ENCODE measurements at places on chromosomes 3 and 15. TPM values are rescaled to one million over a fixed set of nuclear protein-coding genes. Genes with fewer than 3 reads are reported as not detected.

The GOLGA6B gene
- total RNA-seq, result not detected

DNA sequence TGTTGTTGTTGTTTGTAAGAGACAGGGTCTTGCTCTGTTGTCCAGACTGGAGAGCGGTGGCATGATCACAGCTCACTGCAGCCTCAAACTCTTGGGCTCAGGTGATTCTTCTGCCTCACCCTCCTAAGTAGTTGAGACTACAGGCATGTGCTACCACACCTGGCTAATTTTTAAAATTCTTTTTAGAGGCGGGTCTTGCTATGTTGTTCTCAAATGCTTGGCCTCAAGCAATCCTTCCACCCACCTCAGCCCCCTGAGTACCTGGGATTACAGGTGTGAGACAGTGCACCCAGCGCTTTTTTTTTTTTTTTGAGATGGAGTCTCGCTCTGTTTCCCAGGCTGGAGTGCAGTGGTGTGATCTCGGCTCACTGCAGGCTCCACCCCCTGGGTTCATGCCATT is 46.7 kb downstream of the TMOD3 start:
- DNase-seq, result no peak

GRCh38 chr3:17585394-17586325 is 156.8 kb downstream of the TBC1D5 start:
- DNase-seq, result no peak

The GOLGA8M gene
- total RNA-seq, result 5.8 TPM

DNA sequence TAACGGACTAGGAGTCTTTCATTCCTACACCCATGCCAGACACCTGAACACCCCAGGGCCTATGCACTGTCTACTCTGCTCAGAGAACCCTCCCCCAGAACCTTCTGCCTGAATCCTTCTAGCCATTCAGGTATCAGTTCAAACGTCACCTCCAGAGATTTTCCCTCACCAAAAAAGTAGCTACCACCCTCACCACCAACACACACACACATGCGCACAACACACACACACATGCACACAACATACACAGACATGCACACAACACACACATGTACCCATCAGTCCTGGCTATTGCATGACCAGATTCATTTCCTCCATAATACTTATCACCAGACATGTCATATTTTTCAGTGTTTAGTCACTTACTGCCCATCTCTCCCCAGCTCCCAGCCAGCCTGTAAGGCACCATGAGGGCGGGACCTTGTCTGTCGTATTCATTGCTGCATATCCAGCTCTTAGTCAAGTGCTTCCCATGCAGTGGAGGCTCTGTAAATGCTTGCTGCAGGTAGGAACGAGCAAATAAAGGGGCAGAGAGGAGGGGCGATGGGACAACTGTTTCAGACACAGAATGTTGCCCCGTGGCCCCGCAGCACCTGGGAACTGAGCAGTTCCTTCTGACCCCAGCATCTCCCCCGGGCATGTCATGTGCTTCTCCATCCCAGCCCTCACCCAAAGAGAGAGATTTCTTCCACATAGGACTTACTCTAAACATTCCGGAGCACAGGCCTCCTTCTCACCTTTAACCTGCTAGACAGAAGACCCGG is 29.2 kb downstream of the XXYLT1 start:
- no peak for DNase-seq

- DNase-seq, result no peak
Measured at GRCh38 chr3:45972534-45973402, 22.9 kb downstream of the FYCO1 start.

DNA sequence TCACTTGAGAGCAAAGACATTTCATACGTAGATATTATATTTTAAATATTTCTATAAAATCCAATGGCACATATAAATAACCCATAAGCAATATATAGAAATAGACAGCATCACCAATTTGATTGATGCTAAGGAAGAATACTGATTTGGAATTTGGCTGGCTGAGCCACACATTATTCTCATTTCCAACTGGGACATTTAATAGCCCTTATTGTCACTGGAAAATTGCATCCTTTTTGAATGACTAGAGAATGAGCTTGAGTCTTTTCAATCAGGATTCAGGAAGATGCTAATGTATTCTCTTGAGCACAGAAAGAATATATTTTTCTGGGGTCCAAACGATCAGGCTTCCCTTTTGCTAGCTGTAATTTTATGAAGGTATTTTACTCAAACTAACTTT is 70.9 kb upstream of the KCNH8 start:
- no peak for DNase-seq

GRCh38 chr15:31893780-31894179 is 136.5 kb upstream of the CHRNA7 start:
- no peak for DNase-seq

DNA sequence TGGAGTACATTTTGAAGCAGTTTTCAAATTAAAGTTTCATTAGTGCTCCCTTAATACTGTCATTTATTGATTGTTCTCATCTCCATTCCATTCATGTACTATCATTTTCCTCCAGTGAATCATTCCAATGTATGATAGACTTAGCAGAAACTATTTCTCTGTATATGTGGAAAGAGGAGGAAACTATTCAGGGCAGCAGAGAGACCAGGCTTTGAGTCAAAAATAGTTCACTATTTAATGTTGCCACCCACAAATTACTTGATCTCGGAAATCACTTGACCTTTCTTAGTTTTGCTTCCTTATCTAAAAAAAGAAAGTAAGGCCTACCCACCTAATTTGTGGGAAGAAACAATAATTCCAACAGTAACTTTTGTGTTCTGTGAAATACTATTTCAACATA is 610.5 kb upstream of the ZNF385D start:
- no peak for DNase-seq

GRCh38 chr3:184354121-184354728 is 7.2 kb downstream of the CLCN2 start:
- DNase-seq, result no peak

- peak; percentile 95 for DNase-seq
Measured at GRCh38 chr3:52277071-52277964, 1.1 kb downstream of the WDR82 start.

- DNase-seq, result no peak
Measured at GRCh38 chr3:48318713-48319468, 14.6 kb downstream of the SPINK8 start.

The GOLGA6L4 gene
- 4.4 TPM for total RNA-seq

The IQCB1 gene
- 12.5 TPM for total RNA-seq

DNA sequence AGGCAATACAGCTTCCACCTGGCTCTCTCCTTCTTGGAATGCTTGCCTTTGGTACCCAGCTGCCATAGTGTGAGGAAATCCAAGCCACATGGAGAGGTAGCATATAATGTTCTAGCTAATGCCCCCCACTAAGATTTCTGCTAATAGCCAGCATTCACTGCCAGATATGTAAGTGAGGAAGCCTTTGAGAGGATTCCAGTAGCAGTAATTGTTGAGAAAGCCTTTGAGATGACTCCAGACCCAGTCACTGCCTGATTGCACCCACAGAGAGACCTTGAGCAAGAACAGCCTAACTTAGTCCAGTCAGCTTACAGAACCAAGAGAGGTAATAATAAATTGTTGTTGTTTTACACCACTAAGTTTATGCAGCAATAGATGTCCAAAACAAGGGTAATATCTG is 63.1 kb downstream of the STRIT1 start:
- DNase-seq, result no peak

DNA sequence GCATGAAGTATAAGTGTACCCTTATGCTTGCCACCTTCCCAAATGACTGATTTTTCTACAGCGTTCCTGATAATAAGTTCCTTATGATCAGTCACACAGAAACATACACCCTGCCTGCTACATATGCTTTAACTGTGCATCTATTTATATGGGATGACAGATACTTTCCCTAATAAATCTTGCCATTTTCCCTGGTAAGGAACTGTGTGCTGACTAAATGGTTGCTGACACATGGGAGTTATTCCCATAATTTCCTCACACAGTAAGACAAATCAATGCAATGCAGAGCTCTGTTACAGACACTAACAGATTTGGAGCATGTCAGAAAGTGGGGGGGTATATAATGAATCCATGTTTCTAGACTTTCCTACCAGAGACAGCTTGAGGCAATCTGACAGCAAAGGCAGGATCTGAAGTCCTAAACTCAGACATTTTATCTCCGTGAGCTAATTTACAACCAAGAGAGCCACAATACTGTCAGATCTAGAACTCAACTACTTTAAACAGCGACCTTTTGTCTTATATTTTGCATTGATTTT is 86.9 kb upstream of the TCF12 start:
- DNase-seq, result no peak

The PHC3 gene
- total RNA-seq, result 66.1 TPM

The SERINC4 gene
- total RNA-seq, result 0.22 TPM

DNA sequence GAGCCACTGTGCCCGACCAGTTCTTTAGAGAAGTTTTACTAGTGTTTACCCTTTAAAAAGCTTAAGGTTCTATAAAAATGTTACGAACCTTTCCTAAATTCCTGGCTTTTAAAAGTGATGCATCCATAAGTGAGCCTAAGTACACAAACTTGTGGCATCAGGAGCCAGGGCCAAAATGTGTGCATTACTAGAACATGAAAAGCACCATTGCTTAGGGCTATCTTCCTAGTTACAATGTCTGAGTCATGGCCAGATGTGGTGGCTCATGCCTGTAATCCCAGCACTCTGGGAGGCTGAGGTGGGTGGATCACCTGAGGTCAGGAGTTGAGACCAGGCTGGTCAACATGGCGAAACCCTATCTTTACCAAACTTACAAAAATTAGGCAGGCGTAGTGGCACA is 39.9 kb downstream of the LEO1 start:
- DNase-seq, result no peak

The GPR62 gene
- not detected for total RNA-seq

The FSIP1 gene
- not detected for total RNA-seq

The HDGFL3 gene
- total RNA-seq, result 31.2 TPM

DNA sequence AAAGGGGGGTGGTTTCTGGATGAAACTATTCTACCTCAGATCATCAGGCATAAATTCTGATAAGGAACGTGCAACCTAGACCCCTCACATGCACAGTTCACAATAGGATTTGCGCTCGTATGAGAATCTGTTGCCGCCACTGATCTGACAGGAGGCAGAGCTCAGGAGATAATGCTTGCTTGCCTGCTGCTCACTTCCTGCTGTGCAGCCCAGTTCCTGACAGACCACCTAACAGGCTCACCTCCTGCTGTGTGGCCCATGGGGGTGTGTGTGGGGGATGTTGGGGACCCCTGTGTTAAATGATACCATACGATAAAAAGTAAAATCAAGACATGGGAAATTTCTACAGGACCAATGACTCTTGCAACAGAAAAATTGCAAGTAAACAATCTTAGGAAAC is 24.0 kb downstream of the CP start:
- no peak for DNase-seq
